D341Med (cell line): ENCODE measurements at places on chromosomes 12 and 14.

DNA sequence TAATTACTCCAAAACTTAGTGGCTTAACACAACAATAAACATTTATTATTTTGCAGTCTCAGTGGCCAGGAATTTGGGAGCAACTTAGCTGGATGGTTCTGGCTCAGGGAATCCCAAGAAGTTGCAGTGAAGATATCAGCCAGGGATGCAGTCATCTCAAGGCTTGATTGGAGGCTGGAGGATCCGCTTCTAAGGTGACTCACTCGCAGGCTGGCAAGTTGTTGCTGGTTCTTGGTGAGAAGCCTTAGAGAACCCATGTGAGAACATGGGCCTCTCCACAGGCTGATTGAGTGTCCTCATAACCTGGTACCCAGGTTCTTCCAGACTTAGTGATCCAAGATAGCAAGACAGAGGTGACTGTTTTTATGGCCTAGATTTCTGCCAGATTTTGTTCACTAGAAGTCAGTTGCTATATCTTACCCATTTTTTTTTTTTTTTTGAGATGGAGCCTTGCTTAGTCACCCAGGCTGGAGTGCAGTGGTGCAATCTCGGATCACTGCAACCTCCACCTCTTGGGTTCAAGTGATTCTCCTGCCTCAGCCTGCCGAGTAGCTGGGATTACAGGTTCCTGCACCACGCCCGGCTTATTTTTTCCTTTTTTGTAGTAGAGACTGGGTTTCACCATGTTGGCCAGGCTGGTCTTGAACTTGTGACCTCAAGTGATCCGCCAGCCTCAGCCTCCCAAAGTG, 32.5 kb downstream of the BRMS1L start:
- DNase-seq, result no peak

DNA sequence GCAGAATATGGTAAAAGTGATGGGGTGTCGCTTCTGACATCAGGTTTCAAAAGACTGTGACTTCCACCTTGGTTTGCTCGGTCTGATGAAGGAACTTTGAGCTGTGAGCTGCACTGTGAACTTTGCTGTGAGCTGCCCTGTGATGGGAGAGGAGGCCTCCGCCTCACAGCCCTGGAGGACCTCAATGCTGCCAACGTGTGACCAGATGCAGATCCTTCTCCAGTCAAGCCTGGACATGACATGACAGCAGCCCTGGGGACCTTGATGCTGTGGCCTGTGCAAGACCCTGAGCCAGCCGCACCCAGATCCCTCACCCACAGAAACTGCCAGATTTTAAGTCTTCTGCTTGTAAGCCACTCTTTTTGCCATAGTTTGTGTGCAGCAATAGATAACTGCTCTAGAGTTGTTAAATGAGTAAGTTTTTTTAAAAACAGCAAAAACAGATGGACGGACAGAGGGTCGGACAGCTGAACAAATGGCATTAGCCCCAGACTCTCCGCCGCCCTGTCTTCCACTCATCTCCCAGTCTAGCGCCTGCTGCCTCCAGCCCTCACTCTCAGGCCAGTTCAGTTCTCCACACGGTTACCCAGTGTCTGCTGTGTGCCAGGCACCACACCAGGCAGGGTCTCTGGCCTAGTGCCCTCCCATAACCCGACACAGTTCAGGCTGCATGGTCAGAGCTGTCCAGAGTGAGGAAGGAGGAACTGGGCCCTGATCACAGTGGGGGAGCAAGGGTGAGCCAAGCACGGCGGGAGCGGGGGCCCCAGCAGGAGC, 13.1 kb upstream of the LRTM2 start:
- DNase-seq, result no peak

DNA sequence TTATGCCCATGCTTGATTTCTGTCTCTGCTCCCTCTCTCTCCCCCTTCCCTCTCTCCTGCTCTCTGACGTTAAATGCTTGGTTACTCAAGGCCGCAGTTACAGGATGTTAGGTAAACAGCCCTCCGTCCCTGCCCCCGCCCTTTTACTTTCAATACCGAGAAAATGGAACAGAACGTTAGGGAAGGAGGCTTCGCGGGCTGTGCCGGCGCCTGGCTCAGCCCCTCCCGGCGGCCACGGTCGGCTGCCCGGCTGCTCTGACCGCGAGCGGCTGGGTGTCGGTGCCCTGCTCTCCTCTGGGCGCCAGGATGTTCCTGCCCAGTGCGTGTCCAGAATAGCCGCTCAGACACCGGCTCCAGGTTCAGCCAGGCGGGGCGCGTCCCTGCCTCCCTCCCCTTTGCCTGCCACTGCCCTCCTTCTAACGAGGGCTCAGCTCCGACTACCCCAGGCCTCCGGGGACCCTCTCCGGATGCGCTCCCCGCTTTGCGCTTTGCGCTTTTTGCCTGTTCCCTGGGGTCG, 166.1 kb downstream of the ADCK1 start:
- DNase-seq, result peak; percentile 55

DNA sequence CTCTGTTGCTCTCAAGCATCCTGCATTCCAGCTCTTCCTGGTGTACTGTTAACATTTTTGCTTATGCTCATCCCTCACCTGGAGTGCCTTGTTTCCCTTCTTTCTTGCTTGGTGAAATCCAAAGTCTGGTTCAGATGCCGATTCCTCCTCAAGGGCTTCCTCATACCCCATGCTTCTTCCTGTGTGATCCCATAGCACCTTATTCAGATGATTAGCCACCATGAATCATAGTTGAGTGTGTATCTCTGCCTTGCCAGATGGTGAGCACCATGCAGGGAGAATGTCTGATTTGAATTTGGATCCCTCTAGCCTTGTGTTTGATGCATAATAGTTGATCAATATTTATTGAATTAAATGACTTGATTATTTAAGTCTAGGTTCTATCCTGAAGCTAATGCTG, 39.4 kb upstream of the ANO4 start:
- no peak for DNase-seq

- DNase-seq, result no peak
Measured at GRCh38 chr12:93593843-93594242, 21.4 kb downstream of the SOCS2 start.

DNA sequence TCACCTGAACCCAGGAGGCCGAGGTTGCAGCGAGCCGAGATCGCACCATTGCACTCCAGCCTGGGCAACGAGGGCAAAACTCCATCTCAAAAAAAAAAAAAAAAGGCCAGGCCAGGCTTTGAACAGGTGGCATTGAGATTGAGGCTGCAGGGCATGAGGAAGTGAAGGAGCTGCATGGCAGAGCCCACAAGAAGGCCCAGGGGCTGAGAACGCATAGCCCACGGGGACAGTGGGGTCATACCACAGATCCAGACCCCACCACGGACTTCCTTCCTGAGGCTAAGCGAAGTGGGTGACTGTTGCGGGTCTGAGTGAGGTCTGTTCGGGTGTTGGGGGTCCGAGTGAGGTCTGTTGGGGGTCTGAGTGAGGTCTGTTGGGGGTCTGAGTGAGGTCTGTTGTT, 7.8 kb downstream of the JAG2 start:
- DNase-seq, result no peak

DNA sequence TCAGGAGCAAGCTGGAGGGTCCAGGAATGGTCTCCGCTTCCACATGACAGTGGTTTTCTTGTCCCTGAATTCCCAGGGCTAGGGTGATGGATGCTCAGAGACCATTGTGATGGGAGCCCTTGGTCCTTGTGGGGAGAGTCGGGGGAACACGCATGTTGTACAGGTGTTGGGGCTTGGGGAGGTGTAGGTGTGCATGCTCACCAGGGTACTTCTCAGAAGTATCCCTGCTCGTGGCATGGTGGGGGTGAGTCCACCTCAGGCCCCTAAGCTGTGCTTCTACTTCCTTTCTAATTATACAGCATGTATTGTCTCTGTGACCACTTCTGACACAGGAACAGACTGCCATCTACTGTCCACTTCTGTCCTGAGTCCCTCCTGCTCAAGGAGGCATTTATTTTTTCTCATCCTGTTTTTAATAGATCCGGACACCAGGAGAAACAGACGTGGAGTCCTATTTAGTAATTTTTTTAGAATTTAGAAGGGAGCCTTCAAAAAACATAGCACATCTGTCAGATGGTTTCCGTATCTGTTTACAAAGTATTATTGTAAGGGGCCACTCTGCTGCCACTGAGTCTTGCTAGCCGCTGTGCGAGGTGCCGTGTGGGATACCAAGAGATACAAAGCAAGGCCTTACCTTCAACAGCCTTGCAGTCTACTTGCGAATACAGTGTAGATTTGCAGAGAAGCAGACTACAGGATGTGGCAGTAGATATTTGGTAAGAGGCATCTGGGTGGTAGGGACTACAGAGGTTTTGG, 10.5 kb downstream of the NTF3 start:
- no peak for DNase-seq

DNA sequence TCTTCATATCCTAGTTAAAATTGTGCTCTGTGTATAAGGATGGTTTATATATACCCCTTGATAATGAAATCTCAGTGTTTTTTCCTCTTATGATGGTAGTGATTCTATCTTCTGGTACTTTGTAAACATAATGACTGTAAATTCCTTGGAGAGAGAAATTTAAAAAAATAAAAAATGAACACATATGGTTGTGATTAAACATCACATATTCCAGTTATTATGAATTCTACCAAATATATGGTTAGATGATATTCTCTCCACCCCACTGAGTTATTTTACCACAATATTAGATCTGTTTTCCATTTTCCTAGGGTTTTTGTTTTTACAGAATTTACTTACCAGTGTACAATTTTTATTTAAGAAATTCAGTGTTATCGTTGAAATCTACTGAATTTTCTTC, 481.9 kb upstream of the NOVA1 start:
- DNase-seq, result no peak

GRCh38 chr12:105431537-105432100, 101.1 kb downstream of the C12orf75 start:
- no peak for DNase-seq

- DNase-seq, result peak; percentile 94
Measured at GRCh38 chr12:51217968-51218606, at the start of gene POU6F1. Gene POU6F1, minus strand, starts transcription at chr12:51218062. Its CDS starts 11,226 bp downstream, at chr12:51206836.

GRCh38 chr14:42437809-42438208, 831.1 kb downstream of the LRFN5 start:
- DNase-seq, result no peak

DNA sequence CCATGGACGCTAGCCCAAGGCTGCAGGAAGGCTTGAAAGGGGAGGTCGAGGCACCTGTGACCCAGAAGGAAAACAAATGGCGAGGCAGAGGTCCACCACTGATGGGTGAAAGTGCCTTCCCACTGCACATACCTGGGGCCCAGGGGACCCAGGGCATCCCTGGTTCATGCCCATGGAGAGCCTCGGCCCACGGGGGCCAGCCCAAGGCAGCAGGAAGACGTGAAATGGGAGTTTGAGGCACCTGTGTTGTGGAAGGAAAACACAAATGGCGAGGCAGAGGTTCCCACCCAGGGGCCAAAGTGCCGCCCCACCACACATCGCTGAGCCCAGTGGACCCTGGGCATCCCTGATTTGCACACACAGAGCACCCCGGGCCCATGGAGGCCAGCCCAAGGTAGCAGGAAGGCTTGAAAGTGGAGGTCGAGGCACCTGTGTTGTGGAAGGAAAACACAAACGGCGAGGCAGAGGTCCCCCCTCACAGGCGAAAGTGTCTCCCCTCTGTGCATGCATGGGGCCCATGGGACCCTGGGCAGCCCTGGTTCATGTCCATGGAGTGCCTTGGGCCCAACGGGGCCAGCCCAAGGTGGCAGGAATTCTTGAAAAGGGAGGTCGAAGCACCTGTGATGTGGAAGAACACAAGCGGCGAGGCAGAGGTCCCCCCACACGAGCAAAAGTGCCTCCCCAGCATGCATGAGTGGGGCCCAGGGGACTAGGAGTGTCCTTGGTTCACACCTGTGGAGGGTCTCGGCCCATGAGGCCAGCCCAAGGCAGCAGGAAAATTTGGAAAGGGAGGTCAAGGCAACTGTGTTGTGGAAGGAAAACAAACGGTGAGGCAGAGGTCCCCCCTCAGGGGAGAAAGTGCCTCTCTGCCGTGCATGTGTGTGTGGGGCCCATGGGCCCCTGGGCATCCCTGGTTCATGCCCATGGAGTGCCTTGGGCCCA, 383.3 kb downstream of the ALG10 start:
- peak; percentile 5 for DNase-seq

- no peak for DNase-seq
Measured at GRCh38 chr12:1937481-1938224, 19.2 kb upstream of the CACNA2D4 start.

DNA sequence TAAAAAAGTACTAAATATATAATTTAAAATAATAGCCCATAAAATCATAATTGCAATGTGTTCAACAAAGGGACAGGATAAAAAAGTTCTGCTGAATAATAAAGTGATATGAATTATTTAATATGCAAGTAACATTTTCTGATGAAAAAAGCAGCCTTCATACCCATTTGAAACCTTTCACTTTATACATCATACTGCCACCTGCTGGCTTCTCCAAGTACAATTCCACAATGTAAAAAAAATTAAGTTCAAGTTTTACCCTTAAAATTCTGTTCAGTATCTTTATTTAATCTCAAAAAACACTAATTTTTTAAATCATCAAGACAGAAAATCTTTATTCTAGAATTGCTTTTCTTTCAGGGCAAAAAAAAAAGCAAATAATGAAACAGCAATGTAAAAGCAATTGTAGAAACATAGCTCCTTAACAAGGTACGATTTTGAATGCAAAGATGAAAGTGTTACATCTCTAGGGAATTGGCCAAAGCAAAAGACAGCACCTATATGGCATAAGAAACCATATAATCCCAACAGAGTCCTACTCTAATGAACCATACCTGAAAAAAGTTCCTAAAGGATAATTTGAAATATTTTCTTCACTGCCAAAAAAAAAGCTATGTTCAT, 15.0 kb downstream of the MDM1 start:
- peak; percentile 30 for DNase-seq

DNA sequence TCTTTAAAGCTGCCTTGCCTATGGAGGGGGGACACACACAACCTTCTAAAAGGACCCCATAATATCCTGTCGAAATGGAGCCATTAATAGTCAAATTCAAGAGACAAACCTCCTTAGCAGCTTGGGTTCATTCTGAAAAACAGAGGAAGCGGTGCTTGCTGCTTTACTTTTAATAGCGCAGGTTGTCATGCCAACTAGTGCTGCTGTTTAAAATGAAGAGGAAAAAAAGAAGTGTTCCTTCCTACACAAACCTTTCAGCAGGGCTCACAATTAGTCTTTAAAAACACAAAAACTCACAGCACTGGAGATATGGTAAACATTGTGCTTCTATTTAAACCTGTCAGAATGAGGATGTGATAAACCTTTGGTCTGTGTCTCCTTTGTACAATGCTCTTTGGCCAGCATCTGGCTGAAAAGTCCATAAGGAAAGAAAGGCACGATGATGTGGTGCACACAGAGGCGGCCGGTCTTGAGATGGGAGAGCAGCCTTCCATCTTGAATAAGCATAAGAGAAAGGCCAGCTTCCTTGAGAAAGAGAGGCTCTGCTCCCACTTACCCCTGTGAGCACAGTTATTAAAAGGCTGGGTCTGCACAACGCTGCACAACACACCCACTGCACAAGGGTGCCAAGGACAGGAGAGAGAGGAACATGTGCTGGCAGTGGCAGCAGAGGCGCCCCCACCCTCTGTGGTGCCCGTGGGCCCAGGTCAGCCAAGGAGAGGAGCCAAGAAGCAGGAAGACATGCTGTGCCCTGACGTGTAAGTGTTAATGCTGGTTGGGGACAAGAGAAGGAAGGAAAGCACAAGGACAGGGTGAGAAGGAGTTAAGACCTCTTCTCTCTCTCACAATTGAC, 144.6 kb downstream of the TTC7B start:
- no peak for DNase-seq
